Fibroblast of skin of left biceps (primary cell): ENCODE measurements at places on chromosomes 2 and 18.

- no peak for DNase-seq
Measured at GRCh38 chr2:126935774-126936173, 37.1 kb downstream of the TEX51 start.

- DNase-seq = no peak
Measured at GRCh38 chr2:108390340-108390739, 12.6 kb downstream of the SULT1C4 start.

DNA sequence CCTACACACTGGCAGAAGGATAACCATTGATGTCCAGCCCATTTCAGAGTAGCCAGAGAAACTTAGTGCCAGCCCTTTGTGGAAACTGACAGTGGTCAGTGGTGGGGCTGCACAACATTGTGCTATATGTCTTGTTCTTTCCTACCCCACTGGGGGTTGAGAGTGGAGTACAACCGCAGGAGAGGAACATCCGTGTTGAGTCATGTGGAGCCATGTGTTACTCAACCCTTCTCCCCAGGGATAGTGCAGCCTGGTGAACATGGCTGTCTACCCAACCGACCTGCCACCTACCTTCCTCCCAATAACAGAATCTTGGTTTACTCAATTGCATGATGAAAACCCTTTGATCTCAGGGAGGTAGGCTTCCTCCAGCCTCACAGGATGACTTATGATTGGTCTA is 65.3 kb upstream of the MAPK4 start:
- DNase-seq = no peak

DNA sequence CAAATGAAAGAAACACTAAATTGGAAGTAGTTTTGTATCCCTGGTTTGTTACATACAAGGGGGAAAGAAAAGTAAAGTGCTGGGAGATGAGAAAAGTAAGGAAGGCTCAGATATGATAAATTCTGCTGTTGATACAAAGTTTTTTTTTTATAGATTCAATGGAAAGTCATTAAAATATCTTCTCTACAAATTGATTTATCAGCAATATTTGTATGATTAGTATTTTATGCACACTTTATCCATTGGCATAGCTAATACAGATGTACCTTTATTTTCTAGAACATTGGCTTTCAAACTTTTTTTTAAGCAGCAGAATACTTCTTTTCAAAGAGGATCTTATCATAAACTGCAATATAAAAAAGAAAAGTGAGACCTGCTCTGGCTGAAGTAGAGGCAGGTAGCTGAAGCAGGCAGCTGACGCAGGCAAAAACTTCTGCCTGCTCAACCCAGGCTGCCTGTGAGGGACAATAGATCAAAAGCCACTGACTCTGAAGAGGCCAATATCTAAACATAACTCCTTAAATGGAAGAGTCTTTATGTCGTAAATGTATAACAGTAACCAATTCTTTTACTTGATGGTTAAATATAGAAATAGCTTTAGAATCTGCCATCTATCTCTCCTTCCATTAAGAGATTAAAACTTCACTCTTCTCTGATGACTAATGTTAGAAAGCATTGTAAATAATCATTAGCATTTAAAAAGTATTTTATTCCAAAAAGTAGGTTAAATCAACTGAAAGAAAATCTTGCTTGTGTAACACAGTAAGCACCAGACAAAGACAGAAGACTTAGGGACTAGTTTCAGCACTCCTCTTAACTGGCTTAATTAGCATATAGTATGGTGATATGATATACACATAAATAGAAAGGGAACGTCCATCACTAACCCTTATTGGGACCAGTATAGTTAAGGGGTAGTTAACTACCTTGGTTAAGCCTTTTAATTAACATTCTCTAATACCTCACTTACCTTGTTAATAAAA is 174.2 kb downstream of the SLC39A10 start:
- DNase-seq = no peak

- DNase-seq = no peak
Measured at GRCh38 chr2:176128172-176128981, 1.1 kb upstream of the HOXD8 start.

DNA sequence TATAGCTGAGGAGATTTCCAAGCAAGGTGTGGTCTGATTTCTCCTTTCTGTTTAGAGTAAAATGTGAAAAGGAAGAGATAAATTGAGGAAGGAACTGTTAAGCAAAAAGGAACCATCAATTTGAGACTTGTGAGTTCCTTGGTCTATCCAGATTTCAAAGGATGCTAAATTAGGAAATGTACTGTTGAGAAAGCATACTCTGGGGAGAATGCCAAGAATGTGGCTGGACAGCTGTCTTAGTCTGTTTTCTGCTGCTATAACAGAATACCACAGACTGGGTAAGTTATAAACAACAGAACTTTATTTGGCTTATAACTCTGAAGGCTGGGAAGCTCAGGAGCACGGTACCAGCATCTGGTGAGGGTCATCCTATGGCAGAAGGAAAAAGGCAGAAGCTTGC is 1097.2 kb downstream of the TDRD15 start:
- DNase-seq = no peak

- DNase-seq = peak; percentile 26
Measured at GRCh38 chr18:2173486-2173885, 397.8 kb downstream of the METTL4 start.
